Mesendoderm (in vitro differentiated cells): ENCODE measurements at places on chromosomes 7 and 10.

DNA sequence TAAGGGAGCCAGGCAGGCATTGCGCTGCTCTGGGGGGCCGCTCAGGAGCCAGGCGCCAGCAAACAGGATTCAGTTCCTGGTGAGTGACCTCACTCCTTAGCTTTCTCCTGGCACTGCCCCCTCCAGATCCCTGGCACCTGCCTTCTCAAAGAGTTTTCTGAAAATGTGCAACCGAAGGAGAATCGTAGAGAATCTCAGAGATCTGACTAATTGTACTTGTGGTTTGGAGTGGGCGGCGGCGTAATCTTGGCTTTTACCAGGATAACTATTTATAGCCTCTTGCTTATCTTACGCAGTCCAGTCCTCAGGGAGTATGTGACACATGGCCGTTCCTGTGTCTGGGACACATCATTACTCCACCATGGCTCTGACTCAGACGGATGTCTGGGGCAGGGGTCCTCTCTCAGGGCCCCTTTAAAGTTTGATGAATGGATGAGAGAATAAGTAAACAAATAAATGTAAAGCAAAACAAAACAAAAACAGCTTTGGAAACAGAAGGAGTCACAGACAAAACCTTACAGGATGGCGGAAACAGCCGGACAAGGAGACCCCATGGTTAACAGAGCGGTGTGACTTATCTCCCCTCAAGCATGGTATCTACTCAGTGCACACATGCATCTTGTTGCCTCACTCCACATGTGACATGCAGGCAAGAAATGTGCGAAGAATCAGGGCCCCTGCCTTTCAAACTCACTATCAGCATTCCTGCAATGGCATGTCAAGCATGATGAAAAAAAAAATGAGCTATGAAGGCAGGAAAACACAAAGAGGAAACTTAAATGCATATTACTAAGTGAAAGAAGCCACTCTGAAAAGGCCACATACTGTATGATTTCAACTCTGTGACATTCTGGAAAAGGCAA, 99.7 kb downstream of the TNS3 start:
- peak; percentile 54 for DNase-seq

DNA sequence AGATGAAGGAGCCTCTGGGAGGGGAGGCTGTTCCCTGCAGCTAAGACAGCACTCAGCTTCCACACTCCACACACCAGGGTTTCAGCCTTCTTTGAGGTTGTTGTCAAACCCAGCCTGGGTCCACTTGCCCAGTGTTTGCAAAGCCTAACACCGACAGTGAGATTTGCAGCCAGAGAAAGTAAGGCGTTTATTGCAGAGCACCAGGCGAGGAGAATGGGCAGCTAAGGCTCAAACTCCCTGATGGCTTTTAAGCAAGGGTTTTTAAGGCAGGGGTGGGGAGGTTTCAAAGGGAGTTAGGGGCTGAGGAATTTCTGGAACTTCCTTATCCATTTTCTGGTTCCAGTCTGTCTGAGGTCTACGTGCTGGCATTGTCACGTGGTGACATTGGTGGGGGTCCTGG, 4.7 kb upstream of the ZNF775 start:
- peak; percentile 95 for DNase-seq

- no peak for DNase-seq
Observed at GRCh38 chr7:114567416-114567815, 152.8 kb downstream of the FOXP2 start.

- no peak for DNase-seq
Observed at GRCh38 chr7:1742555-1743303, 72.7 kb downstream of the ELFN1 start.

DNA sequence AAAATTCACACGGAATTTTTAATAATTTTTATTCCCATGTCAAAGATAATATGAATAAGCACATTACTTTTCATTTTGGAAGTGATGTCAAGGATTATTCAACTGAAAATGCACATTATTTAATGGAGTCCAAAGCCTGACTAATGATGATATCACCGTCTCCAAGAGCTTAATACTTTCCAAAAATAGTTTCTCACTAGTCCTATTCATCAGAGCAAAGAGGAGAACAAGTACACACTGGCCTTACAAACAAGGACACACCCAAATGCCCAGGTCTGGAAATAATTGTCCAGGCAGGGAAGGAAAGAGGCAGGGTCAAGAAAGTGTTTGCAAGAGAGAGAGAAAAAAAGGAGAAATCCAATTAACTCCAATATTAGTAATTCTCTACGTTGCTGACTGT, 216.8 kb upstream of the CCDC6 start:
- no peak for DNase-seq

DNA sequence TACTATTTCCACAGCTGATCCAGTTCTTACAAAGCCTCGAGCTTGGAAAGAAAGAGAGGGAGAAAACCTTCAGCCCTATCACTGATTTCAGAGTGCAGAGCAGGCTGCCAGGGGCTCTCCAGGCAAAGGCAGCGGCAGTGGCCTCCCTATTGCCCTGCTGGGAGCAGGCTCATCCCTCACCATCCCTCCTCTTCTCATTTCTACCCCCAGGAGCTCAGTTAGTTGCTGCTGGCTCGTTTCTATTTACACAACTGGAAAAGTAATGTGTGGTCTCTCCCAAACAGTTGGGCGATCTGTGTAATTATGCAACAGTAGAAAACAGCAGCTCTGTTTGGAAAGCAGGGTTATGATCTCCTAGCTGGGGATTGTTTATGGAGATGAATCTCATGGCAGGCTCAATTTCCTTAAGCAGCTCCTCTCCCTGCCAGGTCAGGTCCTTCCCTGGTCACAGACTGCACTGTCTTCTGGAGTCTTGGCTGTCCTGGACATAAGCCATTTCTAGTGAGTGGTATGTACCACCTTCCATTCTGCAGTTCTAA, 28.7 kb upstream of the TNS3 start:
- DNase-seq, result no peak

- DNase-seq, result no peak
Observed at GRCh38 chr7:7178081-7178480, 4.3 kb upstream of the C1GALT1 start.

DNA sequence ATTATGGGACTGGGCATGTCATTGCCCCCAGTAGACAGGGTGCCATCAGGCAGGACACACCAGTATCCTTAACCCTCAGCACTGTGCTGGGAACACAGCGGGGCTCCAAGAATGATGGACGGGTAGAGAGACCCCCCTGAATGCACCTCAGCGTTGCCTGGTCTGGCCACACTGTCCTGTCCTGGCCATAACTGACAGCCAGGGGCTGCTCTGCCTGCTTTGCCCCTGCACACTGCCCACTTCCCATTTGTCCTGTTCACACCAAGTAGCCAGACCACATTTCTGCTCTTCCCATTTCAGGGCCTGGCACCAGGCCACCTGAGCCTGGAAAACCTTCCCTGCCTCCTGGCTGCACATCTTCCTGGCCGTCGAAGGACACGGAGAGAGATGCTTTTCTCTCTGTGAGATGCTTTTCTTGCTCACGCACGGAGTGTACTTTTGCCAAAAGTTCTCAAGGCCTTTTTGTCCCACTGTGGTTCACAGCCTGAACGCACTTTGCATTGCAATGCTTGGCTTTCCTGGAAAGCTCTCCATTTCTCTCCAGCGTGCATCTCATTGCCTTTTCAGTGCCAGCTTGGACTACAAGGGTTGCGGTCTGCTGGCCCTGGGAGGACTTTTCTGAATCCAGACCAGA, 131.0 kb upstream of the EEPD1 start:
- DNase-seq, result no peak

- DNase-seq, result peak; percentile 83
Observed at GRCh38 chr10:102752934-102753664, 9.4 kb downstream of the WBP1L start.

- DNase-seq, result peak; percentile 98
Observed at GRCh38 chr10:25493122-25493893, 318.5 kb downstream of the GPR158 start.

DNA sequence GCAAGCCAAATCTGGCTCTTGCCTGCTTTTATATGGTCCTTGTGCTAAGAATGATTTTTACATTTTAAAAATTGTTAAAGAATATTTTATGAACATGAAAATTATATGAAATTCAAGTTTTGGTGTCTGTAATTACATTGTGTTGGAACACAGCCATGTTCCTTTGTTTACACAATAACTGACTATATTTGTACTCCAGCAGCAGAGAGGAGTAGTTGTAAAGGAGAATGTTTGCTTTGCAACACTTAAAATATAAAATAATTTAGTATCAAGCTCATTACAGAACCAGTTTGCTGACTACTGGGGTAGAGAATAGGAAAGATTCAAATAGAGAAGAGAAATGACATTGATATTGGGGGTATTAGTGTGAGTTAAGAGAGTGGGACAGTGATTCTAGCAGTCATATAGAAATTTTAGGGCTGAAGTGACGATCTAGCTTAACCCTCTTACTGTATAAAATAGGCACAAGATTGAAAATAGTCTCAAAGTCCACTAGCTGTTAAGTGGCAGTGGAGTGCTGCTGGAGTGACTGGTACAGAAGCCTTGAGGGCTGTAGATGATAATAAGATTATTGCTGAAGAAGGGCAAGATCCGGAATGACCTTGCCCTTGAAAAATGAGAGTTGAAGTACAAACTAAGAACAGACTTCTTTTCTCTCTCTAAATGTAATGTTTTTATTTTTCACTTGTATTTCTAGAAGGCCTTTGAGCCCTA, 28.2 kb downstream of the SGPL1 start:
- DNase-seq, result no peak

DNA sequence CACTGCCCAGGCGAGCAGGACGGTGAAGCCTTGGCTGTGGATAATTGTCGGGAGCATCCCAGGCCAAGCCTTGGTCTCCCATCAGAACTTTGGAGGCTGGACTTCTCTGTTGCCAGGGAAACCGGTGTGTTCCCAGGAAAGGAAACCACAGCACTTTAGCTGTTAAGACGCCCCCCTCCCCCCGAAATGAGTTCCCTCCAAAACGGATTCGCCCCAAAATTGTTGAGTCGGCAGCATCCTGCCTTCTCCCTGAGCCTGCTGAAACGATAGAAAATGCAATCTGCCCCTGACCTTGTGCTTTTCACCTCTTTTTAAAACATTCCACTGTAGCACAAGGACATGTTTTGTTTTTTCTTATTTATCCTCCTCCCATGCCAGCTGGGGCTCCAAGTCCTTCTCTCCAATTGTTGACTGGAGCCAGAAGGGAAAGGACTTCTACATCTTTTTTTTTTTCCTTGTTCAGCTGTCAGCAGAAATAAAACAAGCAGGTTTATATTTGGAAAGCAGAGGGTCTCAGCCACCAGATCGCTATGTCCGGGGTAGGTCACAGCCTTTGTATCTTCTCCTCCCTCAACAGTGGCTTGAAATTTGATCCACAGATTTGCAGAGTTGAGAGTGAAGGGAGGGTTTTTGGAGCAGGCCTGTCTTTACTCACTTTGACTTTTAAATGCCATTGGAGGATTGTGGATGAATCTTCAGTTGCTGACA, 116.5 kb downstream of the ZMIZ1 start:
- DNase-seq, result peak; percentile 59

DNA sequence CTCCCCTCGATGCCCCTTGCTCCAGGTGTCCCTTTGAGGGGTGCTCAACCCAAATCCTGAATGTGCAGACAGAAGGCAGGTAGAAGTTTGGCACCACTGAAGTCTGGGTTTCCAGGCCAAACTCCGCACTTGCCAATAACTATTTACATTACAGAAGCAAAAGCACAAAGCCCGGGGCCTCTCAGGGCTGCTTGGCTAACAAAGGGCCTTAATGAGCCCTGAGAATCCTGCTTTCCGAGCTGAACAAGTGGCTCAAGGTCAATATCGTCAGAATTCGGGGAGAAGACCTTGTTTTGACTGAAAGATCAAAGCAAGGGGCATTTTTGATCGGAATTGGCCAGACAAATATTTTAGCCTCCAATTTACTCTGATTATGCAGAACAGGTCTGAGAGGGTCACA, 189.9 kb downstream of the HERPUD2 start:
- no peak for DNase-seq

GRCh38 chr7:114418117-114418516, 3.5 kb downstream of the FOXP2 start:
- DNase-seq, result no peak

- no peak for DNase-seq
Observed at GRCh38 chr7:96322847-96323461, 1.1 kb upstream of the SLC25A13 start.

DNA sequence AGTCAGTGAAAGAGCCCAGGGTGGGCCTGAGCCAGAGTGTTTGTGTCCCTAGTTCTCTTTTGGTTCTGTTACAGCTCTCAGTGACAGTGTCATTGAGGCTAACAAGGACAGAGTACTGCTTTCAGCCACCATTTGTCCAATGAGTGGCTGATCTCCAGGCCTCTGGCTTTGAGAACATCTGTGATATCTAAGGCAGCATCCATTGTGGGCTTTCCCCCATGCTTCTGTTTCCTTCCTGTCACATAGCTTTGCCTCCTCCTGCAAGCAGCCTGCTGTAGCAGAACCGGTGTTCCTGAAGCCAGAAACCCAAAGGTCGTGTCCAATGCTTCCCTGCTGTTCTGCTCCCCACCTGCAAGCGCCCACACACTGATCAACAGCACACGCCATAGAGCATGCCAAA, 68.4 kb downstream of the IKZF1 start:
- DNase-seq, result no peak

DNA sequence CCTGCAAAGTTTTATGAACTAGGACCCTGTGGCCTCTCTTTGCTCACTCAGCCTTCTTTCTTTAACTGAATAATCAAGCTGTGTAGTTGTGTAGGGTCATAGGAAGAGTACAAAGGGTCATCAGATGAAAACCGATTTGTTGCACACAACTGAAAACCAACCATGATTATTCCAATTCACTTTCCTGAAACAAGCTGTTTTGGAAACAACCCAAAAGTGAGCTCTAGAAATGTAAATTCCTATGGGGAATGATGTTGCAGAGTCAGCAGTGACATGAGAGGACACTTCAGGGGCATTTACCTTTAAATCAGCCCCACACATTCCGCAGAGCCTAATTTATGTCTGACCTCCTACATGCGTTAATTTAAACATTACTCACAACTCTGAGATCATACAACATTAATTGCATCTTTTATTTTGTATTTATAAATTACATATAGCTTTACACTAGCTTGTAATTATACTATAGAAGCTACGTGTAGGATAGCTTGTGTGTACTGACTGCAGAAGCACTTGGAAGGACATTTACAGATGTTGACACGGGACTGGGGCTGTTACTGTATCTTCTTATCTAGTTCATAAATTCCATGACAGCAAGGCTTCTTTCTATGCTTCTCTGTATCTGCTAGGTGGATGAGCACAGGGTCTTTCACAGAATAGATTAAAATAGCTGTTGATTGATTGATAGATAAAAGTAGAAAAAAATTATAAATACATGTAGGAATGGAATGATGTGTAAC, 139.9 kb upstream of the AKR1E2 start:
- DNase-seq, result no peak
